ENCODE measurements at places on chromosomes 3 and 15.

GRCh38 chr3:193711964-193712598 is 119.1 kb downstream of the OPA1 start:
- no peak for DNase-seq

- no peak for DNase-seq
Observed at GRCh38 chr3:196938576-196938975, 3.8 kb downstream of the NCBP2 start.

DNA sequence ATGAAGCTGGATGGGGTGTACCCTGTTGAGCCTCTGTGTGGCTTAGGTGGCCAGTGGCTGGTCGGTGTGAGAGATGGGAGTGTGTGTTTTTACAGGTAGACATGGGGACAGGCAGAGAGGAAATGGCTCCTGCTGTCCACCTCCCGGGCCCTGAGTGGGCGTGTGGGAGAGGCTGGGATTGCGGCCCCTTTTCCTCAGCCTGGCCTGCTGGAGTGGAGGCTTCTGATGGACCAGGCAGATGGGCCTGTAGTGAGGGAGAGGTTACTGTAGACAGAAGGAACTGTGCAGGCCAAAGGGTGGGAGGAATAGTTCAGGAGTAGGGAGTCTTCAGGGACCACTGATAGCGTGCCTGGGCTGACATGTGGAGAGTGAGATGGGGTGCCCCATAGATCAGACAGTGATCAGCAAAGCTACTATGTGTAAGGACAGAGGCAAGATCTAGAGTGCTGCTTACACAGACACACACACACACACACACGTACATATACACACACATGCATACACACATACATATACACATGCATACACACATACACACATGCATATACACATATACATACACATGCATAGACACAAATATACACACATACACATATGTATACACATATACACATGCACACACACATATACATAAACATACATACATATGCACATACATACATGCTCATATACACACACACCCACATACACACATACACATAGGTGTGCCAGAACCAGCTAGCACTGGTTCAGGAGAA is 26.4 kb downstream of the ACAA1 start:
- DNase-seq, result no peak

- DNase-seq, result no peak
Observed at GRCh38 chr3:20787005-20787404, 601.0 kb upstream of the SGO1 start.

- DNase-seq, result no peak
Observed at GRCh38 chr15:86837294-86838061, 757.8 kb downstream of the AGBL1 start.

- no peak for DNase-seq
Observed at GRCh38 chr3:62319570-62320243, 53.6 kb downstream of the FEZF2 start.

DNA sequence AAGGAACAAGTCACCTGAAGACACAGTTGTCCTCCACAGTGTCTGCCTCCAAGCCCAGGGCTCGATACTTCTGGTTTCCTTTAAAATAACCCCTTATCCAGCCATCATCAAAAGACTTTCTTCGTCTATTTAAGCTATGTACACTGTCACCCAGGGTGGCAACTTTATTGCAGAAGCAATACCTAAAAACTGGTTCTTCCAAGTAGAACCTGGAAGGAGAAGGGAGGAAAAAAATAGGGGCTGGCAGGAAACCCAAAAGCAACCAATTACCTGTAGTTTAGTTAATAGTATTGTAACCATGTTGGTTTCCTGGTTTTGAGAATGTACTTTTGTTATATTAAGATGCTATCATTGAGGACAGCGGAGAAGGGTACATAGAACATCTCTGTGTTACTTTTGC is 33.7 kb downstream of the ITGB5 start:
- DNase-seq, result no peak

- no peak for DNase-seq
Observed at GRCh38 chr15:45585069-45585791, 1.9 kb upstream of the BLOC1S6 start.

DNA sequence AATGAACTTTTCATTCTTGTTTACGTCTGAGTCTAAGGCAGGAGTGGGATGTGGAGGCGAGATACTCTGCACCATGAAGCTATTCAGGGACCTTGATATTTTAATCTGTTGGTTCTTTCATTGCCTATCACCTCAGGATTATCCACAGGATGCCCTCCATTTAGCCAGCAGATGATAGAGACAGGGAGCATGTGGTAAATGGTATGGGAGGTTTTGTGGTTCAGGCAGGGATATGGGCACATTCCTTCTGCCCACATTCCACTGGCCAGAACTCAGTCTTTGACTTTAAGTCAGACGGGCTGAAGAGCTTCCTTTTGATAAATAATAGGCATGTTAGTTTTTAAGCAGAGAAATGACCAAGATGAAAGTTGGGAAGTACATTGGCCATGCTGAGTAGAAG is 548.0 kb upstream of the CCDC54 start:
- no peak for DNase-seq

- no peak for DNase-seq
Observed at GRCh38 chr3:20648921-20649381, 462.9 kb upstream of the SGO1 start.

DNA sequence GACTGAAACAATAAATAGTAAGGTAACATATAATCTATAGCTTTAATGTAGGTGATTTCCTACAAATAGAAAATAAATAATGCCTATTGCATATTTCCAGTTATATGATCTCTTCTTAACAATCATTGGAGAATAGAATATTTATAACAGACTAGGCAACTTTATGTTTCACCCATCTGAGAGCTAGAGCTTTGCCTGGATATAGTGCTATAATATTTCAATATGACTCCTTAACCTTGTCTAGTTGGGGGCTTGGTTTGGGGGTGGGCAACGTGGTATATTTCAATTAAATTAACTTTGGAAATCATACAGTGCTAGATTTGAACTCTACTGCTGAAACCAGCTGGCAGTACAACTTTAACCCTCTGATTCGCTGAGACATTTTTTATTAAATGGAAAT is 265.2 kb downstream of the CNTN4 start:
- DNase-seq, result no peak

DNA sequence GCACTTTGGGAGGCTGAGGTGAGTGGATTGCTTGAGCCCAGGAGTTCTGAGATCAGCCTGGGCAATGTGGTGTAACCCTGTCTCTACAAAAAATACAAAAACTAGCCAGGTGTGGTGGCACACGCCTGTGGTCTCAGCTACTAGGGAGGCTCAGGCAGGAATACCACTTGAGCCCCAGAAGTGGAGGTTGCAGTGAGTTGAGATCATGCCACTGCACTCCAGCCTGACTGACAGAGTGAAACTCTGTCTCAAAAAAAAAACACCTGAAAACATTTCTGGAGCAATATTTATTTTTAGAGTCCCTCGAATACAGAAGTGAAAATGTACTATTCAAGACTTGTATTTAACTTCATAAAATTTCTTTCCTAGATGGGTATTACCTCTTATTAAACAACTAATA is 4.6 kb downstream of the SPCS1 start:
- DNase-seq, result no peak

DNA sequence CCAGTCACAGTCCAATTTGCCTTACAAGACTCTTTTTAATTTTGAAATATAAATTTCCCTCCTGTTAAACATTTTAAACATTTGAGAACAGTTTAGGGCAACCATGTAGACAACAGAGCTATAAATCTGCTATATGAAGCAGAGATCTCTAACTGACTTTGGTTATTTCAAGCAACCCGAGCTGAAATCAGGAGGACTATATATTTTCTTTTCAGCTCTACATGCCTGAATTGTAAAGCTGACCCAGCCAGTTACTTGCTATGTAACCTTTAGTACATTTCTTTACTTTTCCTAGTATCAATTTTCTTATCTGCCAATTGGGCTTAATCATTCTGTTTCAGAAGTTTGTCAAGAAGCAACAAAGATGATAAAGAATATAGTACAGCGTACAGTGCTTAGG is 457.4 kb upstream of the NECTIN3 start:
- DNase-seq, result no peak

DNA sequence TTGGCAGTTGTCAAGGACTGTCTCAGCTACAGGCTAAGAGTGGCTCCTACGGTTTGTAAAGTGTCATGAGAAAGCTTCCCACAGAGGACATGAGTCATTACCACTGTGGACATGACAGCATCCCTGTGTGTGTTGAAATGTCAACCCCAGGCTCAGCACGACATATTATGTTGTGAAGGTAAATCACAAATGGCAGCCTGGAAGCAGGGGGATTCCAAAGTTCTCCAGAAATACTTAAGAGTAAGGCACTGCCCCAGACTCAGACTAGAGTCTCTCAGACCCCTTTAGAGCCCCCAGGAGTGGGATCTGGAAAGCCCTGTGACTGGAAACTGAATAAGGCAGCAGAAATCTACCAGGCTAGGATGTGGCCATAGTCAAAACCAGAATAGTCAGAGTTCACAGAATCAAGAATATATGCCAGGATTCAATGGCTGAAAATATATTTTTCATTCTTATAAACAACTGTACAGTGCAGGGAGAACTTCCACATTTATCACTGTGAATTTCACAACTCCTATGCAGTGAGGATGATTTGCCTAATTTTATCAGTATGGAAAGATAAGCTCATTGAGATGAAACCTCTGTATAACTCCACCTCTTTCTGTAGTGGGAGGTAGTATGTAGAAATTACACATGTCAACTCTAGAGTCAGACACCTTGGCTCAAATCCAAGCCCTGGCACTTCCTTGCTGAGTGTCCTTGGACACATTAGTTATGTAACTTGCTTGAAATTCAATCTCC is 237.1 kb upstream of the CFAP20DC start:
- peak; percentile 42 for DNase-seq

- DNase-seq, result no peak
Observed at GRCh38 chr3:187165144-187165543, 25.8 kb upstream of the RPL39L start.

GRCh38 chr3:111509308-111509707 is 32.7 kb upstream of the CD96 start:
- no peak for DNase-seq

DNA sequence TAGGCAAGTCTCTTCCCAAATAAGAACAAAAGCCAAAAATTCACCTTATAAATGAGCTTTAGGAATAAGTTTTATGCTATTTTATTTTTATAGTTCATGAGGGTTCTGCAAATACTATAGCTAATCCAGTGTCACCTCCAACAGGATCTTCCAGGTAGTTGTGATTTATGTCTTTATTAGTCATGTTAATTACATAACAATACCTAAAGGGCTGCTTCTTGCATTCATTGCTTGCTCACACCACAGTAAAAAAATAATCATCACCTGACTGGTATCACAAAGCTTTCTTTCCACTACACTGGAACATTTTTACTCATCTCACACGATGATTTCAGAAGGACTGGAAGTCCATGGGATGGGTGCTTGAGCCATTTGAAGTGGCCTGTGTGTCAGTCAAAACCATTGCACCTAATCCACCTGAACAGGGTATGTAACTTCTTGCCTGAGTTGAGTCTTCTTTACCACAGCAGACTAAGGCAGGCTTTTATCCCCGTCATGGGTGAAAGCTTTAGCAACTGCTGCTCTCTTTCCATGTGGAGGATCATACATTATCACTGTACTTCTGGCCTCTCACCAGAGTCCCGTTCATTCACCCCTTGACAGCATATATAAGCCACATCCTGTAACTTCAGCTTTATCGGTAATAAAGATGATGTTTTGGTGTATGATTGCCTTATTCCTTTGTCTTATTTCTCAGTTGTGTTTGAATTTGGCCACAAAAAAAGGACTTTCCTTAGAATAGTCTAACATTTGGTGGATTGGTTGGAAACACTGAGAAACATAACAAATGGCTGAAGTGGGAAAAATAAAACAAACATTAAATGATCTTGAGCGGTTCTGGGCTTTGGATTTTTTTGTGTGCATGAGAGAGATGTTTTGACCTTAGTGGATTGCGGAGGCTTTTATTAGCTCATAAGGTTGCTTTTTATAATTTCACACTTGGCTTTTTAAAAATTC is 382.6 kb upstream of the THBS1 start:
- no peak for DNase-seq

- no peak for DNase-seq
Observed at GRCh38 chr3:161838021-161838420, 341.4 kb downstream of the OTOL1 start.

GRCh38 chr3:77158730-77159581 is 119.1 kb downstream of the ROBO2 start:
- no peak for DNase-seq

- no peak for DNase-seq
Observed at GRCh38 chr3:178669022-178669601, 132.9 kb downstream of the KCNMB2 start.

DNA sequence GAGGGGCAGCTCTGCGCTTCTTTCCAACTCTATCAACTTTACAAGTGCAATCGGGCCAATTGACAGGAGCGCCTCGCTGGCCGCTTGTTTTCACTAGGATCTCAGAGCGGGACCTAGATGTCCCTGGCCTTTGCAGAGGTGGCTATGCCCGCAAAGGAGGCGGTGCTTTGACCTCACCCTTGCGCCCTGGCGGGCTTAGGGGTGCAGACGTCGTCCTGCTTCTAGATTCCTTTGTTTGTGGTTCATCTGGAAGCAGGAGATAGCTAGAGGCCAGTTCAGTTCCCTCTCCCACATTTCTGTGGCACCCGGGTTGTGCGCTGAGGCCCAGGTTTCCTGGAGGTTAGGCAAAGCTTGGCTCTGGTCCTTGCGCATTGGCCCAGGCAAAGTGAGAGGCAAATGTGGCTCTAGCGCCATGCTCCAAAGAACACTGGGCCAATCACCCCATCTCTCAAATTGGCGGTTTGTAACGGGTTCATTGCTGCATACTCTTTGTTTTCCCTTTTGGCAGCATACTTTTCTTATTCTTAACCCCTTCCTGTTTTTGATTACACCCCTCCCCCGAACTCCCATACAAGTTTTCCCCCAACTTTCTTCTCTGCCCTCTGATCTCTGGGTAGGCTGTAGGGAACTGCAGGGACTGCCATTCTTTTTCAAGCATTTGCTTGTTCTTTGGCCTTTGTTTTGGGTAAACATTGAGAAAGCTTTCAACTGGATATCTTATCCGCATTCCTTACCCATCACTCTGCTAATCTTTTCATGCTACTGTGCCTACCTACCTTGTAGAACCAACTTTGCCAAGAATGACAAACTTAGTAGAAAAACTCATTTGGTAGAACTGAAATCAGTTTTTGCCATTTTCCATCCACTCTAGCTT is 1.4 kb downstream of the PPM1L start:
- peak; percentile 25 for DNase-seq

- DNase-seq, result no peak
Observed at GRCh38 chr15:63669074-63669473, 71.9 kb downstream of the FBXL22 start.

- peak; percentile 71 for DNase-seq
Observed at GRCh38 chr3:16513141-16514020, at the start of gene RFTN1. TSS of gene RFTN1 (minus strand) at chr3:16513699. CDS start at chr3:16493869, 19,830 bp downstream.

GRCh38 chr3:148971401-148972163 is 19.8 kb upstream of the GYG1 start:
- DNase-seq, result peak; percentile 34

- peak; percentile 73 for DNase-seq
Observed at GRCh38 chr3:11582191-11582968, 61.3 kb downstream of the VGLL4 start.

- DNase-seq, result peak; percentile 34
Observed at GRCh38 chr15:94164202-94164807, 67.1 kb upstream of the MCTP2 start.

Data from left cardiac atrium (tissue), 4 donors.